ENCODE measurements at places on chromosomes 7 and 10.
A peak's percentile ranks its signal among the peaks of the same experiment; 100 is the strongest.

GRCh38 chr10:92517034-92517655 is 56.7 kb downstream of the IDE start:
- no peak overlapping the region for H3K27ac ChIP-seq
- H3K36me3 ChIP-seq = peaks cover 8% of the 10 kb centered on the region
- no peak overlapping the region for H3K4me3 ChIP-seq
- DNase-seq = peak; percentile 62

- no peak overlapping the region for H3K27ac ChIP-seq
- no peak for DNase-seq
- peaks cover 11% of the 10 kb centered on the region for H3K4me1 ChIP-seq
These were observed 25.6 kb downstream of the CDNF start for GRCh38 chr10:14812271-14812670.

- H3K27ac ChIP-seq = peak overlapping the region; percentile 98
- H3K4me1 ChIP-seq = peaks cover 42% of the 10 kb centered on the region
- H3K36me3 ChIP-seq = peaks cover 14% of the 10 kb centered on the region
These were observed 907 bp upstream of the IFRD1 start for GRCh38 chr7:112449353-112449752.

DNA sequence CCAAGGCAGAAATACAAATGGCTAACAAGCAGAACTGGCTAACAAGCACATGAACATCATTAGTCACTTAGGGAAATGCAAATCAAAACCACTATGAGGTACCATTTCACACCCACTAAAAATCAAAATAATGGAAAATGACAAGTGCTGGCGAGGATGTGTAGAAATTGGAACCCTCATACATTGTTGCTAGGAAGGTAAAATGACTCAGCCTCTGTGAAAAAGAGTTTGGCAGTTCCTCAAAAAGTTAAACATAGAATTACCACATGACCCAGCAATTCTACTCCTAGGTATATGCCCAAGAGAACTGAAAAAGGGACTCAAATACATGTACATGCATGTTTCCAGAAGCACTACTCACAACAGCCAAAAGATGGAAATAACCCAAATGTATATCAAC is 52.8 kb upstream of the ANAPC16 start:
- H3K27ac ChIP-seq = no peak overlapping the region
- H3K4me3 ChIP-seq = no peak overlapping the region
- peak; percentile 87 for DNase-seq
- peaks cover 19% of the 10 kb centered on the region for H3K36me3 ChIP-seq
- peaks cover 8% of the 10 kb centered on the region for H3K4me1 ChIP-seq
- no peaks in the 10 kb centered on the region for H3K27me3 ChIP-seq
